ENCODE measurements at places on chromosomes 7 and 10.

DNA sequence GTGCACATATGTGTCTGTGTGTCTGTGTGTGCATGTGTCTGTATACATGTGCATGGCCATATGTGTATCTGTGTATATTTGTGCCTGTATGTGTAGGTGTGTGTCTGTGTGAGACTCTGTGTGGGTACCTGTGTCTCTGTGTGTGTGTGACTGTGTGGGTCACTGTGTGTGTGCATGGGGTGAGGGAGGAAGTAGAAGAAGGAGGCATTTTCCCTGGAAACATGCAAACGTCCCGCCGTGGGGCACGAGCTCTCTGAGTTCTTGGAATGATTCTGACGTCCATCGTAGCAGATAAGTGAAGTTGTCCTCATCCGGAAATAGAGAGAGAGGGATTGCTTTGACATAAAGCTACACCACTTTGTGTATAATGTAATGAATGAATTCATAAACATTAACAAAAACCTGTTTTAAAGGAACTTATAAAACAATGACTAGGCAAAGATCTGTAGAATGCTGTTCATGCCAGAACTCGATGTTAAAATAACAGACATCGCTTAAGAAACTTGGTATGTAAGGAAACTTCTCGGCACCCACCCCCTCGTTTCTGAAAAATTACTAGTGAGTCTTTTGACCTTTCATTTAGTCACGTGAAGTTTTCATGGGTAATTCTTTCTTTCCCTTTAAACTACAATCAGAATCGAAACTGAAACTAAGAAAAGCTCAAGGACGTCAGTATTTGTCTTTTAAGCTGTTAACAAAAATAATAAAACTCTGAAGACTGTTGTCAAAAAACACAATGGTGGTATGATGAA is 43.6 kb upstream of the KLF6 start:
- DNase-seq, result no peak

- DNase-seq, result no peak
Observed at GRCh38 chr7:14289957-14290356, 300.5 kb upstream of the ETV1 start.

- DNase-seq, result no peak
Observed at GRCh38 chr7:17948526-17949238, 8.4 kb upstream of the SNX13 start.

- DNase-seq, result no peak
Observed at GRCh38 chr7:151796091-151796870, 80.6 kb downstream of the PRKAG2 start.

GRCh38 chr7:45072131-45073030 is 16.4 kb downstream of the NACAD start:
- no peak for DNase-seq

GRCh38 chr10:6786579-6787031 is 206.5 kb upstream of the PRKCQ start:
- DNase-seq, result no peak

GRCh38 chr10:60574388-60574787 is 184.7 kb upstream of the ANK3 start:
- DNase-seq, result no peak

DNA sequence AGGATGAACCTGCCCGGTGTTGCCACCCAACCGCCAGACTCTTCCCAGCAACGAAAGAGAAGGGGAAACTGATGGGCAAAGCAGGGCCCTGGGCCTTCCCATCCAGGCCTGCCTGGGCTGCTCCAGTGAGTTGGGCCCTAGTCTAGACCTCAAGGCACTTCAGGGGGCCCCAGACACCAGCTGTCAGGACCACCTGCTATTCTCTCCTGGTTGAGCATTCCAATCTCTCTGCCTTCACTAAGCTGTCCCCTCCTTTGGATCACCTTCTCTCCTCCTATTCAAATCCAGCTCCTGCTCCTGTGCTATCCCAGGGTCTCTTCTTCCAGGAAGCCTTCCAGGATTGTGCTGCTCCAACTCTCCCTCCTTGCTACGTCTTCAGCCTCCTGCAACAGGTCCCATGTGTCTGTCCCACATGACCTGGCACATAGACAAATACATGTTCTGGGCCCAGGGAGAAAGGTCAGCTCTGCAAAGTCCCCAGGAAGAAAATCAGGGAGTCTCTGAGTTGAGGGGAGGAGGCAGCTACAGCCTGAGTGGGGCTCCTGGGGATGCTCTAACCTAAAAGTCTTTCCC is 3.1 kb downstream of the STX1A start:
- no peak for DNase-seq

DNA sequence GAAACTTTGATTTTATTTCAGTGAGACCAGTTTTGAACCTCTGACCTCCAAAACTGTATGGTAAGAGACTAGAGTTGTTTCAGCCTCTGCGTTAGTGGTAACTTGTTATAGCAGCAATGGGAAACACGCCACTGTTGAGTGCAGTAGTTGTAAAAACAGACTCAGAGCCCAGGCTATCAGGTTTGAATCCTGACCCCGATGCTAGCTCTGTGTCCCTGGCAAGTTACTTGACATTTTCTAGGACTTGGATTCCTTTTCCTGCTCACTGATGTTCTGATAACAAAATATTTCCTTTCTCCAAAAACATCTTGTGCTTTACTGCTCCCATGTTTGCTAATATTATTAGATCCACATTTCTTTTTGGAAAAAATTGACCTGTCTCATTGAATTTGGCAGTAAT is 131.0 kb downstream of the PLXDC2 start:
- DNase-seq, result no peak

DNA sequence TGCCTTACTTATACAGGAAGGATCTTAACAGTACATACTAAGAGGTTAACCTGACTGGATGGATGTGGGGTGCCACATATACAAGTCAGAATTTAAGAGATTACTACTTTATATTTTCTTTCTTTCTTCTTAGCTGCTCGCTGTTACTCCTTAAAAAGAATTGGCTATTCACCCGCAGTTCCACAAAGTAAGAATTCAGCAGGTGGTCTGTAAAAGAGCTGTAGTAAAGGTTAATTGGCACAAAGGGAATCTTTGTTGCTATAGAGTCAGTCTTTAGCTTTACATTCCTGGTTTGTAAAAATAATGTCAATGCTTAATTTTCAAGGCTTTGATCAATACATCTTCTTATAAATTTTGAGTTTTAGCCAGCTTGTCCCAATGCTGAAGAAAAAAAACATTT is 43.2 kb downstream of the RALA start:
- DNase-seq, result no peak

Measured in stimulated activated CD8-positive, alpha-beta memory T cell treated with anti-CD3 and anti-CD28 coated beads, Interleukin-2, amount 100 ng/mL, for 1 hour (primary cell).